ENCODE measurements at places on chromosomes 13 and 19.

DNA sequence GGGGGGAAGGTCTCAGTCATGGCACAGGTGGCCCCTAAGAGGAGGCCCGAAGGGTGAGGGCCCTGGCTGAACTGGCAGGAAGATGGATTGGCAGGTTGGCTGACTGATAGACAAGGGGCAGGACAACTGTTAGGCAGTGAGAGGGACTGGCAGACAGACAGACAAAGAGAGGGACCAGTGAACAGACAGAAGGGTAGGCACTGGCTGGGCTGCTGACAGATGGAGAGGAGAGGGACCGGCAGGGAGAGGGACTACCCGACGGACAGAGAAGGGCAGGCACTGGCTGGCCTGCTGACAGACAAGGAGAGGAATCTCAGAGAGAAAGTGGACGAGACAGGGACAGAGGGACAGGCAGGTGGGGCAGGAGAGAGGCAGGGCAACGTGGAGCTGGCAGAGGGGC, 31.8 kb upstream of the EHD2 start:
- no peak for DNase-seq

- DNase-seq, result no peak
Observed at GRCh38 chr19:35205733-35206323, 22.7 kb downstream of the FAM187B start.

GRCh38 chr13:40480012-40480914, 186.2 kb downstream of the FOXO1 start:
- DNase-seq, result no peak

DNA sequence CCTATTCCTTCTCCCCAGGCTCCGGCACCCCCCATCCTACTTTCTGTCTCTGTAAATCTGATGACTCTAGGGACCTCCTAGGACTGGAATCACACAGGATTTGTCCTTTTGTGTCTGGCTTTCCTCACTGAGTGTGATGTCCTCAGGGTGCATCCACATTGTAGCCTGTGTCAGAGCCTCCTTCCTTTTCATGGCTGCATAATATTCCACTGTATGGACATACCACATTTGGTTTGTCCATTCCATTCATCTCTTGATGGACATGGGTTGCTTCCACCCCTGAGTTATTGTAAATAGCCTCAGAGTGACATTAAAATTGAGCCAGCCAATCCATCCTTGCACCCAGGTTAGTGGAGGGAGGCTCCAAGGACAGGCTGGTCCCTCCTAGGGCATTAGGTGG, 22.8 kb upstream of the NMRK2 start:
- no peak for DNase-seq

- no peak for DNase-seq
Observed at GRCh38 chr19:45472563-45473366, 5.0 kb downstream of the FOSB start.

DNA sequence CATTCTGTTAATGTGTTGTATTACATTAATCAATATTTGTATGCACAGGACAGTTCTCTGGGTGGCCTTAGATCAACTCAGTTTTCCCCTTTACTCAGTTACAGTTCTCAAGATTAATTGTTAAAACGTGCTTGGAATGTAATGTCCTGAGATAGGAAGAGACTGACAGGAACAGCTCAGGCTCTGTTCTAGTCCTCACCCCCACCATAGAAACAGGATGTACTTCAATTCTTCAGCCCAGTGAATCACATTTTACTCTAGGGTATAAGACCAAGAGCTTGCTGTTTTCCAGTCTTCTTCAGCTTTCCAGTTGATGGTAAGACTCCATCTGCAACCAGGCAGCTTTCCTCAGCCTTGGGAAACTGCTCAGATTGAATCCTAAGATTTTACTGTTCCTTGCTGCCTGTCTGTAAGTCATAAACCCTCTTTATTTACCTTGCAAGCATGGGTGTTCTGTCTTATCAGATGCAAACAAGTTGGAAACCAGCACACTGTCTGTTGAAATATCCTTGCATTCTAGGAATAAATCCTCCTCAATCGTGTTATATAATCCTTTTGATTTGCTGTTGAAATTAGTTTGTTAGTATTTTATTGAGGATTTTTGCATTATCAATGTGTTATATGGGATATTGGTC, 836.9 kb upstream of the PCDH9 start:
- DNase-seq, result no peak

GRCh38 chr19:6811906-6812305, 39.4 kb downstream of the VAV1 start:
- no peak for DNase-seq

GRCh38 chr13:37601648-37602440, 3.3 kb upstream of the POSTN start:
- no peak for DNase-seq

DNA sequence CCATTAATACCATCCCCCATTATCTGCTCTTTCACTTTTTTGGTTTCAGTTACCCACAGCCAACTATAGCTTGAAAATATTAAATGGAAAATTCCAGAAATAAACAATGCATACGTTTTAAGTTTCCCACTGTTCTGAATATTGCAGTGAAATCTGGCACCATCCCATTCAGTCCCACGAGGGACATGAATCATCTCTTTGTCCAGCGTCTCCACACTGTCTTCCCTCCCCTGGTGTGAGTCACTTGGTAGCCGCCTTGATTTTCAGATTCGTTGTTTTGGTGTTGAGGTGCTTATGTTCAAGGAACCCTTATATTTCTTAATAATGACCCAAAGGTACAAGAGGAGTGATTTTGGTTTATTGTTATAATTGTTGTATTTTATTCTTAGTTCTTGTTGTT, 246.1 kb downstream of the DCT start:
- no peak for DNase-seq

DNA sequence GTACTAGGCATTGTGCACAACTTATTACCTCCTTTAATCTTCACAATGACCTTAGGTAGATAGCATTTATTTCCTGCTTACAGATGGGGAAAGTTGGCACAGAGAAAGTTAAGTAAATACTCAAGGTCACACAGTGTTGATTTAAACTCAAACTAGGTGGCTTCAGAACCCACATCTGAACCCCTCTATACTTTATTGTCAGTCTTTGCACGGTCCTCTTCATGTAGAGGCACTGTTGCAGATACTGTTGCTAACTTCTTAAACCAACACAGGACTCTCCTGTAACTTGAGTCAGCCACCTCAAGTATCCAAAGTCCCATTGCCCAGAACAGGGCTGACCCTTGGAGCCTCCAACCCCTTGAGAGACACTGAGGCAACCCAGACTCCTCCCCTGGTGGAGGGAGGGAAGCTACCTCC, 48.8 kb downstream of the FRY start:
- no peak for DNase-seq

GRCh38 chr13:54627646-54628372, 1599.2 kb downstream of the OLFM4 start:
- DNase-seq, result no peak

DNA sequence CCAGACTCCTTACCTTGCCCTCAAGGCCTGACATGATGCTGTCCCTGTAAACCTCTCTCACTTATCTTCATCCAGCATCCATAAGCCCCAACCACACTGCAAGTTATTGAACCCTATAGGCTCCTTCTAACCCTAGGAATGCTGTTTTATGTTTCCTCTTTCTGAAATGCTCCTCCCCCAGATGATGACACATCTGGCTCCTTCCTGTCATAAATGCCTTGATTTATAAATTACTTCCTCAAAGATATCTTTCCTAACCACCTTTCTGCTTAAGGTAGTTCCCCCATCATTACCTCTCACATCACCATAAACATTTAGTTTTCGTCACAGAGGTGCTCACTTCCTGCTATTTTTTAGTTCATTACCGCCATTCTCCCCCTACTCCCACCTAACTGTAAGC, 12.3 kb downstream of the RUBCNL start:
- peak; percentile 53 for DNase-seq

- DNase-seq, result no peak
Observed at GRCh38 chr19:18440415-18440877, 2.5 kb upstream of the ISYNA1 start.

Data from bone marrow (tissue), 2 donors.